ENCODE measurements at places on chromosomes 3 and 15.

DNA sequence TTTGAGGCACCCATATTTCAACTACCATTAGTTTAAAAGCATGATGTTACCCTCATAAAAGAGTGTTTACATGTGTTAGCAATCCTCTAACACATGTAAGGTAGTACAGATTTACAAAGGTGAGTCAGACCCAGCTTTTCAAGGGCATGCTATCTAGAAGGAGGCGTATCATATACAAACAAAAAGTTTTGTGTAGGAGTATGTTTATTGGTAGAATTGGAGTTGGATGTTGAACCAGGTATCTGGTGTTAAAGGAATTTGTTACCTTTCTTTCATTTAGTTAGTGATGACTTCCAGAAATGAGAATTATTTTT lies 2.4 kb downstream of the HACD3 start:
- no peak for DNase-seq

DNA sequence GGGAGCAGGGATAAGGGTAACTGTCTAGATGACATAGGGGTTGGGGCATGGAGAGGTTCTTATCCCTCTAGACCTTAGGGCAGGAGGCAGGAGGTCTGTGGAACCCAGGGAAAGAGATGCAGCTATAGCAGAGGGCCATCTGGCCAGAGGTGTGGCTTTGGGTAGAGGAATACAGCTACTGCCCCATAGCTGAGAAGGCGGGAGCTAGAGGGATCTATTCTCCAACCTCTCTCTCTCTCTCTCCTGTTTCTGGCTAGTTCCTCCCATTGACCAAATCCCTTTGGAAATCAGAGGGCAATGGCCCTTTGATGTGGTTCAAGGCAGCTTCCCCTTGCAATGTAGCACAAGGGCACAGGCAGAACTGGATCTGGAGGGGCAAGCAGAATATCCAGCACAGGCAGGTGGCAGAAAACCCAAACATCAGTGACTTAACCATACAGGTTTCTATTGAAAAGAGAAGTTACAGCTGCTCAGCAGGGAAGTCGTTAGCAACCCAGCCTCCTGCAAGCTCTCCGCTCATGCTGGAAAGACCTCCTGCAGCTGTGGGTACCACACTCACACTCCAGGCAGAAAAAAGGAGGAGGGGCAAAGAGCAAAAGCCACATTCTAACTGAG lies 22.3 kb upstream of the LMOD3 start:
- DNase-seq: no peak

DNA sequence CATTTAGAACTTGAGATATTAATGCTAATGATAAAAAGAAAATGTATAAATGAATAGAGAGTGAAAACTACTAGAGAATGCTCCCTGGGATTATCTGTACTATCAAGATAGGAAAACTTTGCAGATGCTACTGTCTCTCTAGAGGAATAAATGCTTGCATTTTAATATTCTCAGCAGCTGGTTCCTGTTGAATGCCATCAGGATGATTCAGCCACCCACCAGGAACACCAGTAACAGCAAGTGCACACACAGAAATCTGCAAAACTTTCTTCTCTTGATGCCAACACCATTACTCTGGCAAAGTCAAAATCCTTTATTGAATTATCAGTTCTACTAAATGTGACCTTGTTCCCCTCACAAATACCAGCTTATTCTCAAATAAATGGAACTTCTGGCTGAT lies 148.4 kb downstream of the TIGIT start:
- DNase-seq: no peak

- no peak for DNase-seq
Measured at GRCh38 chr3:99410789-99411311, 227.5 kb upstream of the COL8A1 start.

- DNase-seq: no peak
Measured at GRCh38 chr3:26365706-26366105, 256.9 kb upstream of the LRRC3B start.

DNA sequence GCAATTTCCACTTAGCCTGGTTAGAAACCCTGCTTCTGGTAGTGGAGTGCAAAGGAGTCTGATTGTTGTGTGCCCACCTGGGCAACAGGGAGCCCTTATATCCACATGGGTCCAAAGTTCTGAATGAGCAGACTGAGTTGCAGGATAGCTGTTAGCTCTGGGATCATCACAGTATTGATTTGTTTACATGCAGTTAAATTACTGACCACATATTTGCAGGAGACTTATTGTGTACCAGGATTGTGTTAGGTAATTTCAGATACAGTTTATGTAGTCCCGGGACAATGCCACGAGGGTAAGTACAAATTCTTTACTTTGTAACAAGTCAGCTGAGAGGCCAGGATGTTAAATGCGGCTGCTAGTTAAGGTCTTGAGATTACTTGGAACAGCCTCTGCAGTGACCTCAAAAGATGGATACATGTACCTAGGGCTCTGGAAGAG lies 18.8 kb downstream of the ARHGEF26 start:
- DNase-seq: no peak

- DNase-seq: no peak
Measured at GRCh38 chr3:18989237-18989795, 159.0 kb upstream of the KCNH8 start.

DNA sequence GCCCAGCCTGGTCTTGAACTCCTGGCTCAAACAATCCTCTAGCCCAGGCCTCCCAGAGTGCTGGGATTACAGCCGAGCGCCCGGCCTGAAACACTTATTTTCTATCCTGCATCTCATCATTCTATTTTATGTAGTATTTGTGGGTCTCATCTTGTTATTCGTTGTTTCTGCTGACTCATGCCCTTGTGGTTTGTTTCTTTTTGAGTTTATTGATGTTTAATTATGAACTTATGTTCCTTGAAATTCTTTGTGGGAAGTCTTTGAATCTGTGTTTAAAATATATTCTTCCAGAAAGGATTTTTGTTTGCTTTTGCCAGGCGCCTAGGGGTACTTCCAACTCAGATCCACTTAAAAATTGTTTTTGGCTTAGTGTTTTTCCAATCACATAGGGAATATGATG lies 78.3 kb upstream of the C15orf39 start:
- no peak for DNase-seq
